NCI-H748 treated with DMSO at 0.1 percent for 48 hours (cell line): ENCODE measurements at places on chromosomes 1 and 21.

- DNase-seq: no peak
Measured at GRCh38 chr1:14217384-14217783, 381.1 kb upstream of the KAZN start.

GRCh38 chr1:47569681-47570470 lies 132.0 kb downstream of the FOXD2 start:
- no peak for DNase-seq

GRCh38 chr1:5977494-5978444 lies 14.5 kb downstream of the NPHP4 start:
- DNase-seq: no peak

- DNase-seq: peak; percentile 43
Measured at GRCh38 chr1:151371370-151372057, 991 bp downstream of the SELENBP1 start.

DNA sequence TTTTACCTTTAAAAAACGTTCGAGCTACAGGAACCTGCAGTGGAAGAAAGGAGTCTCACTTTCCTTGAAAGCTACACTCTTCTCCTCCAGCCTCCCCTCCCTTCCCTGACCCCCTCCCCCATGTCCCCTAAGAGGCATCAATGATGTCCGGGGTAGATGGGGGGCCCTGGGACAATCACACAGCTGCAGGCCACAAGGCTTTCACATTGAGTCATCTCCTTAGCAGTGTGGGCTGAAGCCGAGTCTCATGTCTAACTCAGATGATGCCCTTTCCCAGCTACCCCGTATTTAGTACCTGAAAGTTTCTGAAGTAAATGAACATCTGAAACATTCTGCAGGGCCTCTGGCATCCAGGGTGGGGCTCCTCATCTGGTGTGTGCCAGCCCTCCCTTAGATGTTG lies 6.3 kb upstream of the GPR25 start:
- no peak for DNase-seq

GRCh38 chr1:41728403-41729202 lies 190.1 kb downstream of the HIVEP3 start:
- no peak for DNase-seq

- DNase-seq: no peak
Measured at GRCh38 chr1:46749921-46750404, 31.0 kb upstream of the EFCAB14 start.

- no peak for DNase-seq
Measured at GRCh38 chr1:25760871-25761270, 39.1 kb upstream of the SELENON start.

GRCh38 chr1:160419838-160420169 lies 19.4 kb downstream of the VANGL2 start:
- DNase-seq: no peak

DNA sequence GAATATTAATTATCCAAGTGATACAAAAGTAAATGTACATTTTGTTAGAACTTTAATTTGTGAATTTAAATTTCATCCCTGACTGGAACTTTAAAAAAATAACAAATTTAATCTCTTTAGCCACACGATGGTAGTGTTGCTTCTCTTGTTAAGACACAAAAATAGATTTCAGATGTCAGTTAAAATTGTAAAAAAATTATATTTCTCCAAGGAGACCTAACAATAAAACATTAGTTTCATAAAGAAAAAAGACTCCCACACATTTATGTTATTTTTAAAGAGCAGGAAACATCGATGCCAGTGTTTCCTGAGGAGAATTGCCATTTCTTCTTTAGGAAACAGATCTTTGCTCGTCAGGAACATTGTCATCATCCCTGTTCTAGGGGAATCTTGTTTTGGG lies 74.0 kb upstream of the DEPDC1 start:
- no peak for DNase-seq

GRCh38 chr1:210367566-210367965 lies 38.9 kb downstream of the HHAT start:
- no peak for DNase-seq

DNA sequence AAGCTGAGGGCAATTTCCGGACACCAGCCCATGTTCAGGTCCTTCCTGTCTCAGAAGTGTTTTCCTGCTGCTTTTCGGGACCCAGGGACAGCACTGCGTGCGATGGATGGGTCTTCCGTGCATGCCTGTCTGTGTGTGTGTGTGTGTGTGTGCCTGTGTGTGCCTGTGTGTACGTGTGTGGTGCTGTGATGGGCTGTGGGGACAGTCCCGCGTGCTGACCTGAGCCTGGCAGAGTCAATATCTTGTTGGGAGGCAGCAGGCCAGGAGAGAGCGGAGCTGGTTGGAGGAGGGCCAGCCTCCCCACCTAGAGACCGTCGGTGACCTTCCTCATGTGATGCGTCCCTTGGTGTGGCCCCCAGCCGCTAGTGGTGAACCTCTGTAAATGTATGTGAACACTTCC lies 13.7 kb downstream of the SKI start:
- no peak for DNase-seq

DNA sequence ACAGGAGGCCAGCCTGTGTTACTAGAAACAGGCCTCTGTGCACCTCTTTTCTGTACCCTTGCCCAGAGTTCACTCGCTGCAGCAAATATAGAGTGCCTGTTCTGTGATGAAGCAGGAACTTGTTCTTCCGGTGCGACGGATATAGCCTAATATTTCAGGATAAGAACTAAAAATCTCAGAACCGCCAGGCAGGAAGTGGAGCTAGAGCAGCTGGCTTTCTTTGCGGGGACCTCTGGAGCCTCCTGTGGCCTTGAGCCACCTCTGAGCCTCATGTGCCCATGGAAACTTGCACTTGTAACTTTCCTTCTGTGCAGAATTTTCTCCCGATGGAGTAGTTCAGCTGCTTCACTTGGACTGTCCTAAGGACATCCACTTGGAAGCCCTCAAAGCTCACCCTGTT lies 44.5 kb upstream of the VAMP3 start:
- DNase-seq: no peak

GRCh38 chr21:44485254-44485793 lies 30.0 kb downstream of the LRRC3 start:
- no peak for DNase-seq

GRCh38 chr1:116508085-116508983 lies 62.5 kb downstream of the CD58 start:
- no peak for DNase-seq

- no peak for DNase-seq
Measured at GRCh38 chr1:12064073-12064969, 1.2 kb downstream of the TNFRSF8 start.

GRCh38 chr1:209619696-209620486 lies 32.3 kb downstream of the LAMB3 start:
- no peak for DNase-seq

DNA sequence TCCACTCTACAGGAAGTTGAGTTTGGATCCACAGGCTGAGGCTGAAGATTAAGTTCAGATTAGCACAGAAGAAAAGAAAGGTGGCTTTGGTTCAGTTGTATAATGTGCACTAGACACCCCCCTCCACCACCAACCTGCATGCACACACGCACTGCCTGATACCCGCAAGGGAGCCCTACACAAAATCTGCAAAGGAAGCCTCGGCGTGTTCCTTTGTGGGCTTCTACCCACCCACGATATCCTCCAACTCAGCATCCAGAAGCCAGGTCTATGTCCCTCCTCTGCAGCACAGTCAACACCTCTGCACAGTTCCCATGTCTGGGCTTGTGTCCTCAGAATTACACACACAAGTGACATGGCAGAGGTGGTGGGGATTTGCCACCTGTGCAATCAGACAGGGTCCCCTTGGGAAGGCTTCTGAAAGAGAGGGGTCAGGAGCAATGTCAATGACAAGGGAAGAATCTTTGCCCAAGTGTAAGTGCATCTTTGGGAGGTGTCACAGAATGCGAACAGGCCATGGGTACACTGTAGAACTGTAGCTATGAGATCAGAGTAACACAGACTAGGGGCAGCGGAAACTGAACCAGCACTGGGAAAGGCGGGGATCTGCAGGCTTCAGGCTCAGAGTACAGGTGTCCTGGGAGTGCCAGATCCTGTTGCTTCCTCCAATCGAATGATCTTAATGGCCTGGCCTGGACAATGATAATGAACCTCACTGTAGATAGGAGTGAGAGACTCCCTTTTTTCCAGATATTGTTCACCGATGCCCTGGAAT lies 148.6 kb upstream of the ETV3 start:
- no peak for DNase-seq

DNA sequence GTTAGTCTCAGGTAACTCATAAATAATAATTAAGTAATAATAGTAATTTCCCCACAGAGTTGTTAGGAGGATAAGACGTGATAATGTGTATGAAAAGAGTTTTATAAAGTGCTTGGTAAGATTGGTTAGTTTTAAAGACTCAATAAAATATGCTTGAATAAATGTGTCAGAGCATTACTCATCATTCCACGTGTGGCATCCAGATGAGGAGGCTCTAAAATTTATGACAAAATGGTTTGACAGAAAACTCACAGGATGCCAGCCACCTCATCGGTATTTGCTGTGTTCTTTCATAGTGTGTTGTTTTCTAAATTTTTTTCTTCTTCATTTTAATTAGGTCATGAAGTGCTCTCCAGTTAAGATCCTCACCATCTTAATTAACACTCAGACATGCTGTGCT lies 19.1 kb upstream of the SPAG17 start:
- no peak for DNase-seq

GRCh38 chr21:45860493-45861155 lies 120.9 kb upstream of the COL6A1 start:
- no peak for DNase-seq

DNA sequence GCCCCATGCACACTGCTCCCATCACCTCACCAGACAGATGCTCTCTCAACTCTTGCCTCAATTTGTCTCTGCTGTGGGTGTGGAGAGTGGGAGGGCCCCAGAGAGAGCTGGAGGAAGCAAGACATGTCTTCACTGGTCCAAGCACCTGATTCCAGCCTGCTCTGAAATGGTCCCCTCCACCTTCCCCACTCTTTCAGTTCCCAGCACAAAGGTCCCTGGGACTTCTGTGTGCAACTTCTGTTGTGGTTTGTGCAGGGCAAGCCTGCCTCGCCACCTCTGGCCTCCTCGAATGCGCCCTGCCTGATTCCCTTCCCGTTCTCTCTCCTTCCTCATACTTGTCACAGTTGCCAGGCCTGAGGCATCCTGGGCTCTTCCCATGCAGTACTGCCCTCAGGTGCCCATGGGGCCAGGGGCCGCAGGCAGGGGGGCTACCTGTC lies 119.3 kb downstream of the SYT2 start:
- no peak for DNase-seq

DNA sequence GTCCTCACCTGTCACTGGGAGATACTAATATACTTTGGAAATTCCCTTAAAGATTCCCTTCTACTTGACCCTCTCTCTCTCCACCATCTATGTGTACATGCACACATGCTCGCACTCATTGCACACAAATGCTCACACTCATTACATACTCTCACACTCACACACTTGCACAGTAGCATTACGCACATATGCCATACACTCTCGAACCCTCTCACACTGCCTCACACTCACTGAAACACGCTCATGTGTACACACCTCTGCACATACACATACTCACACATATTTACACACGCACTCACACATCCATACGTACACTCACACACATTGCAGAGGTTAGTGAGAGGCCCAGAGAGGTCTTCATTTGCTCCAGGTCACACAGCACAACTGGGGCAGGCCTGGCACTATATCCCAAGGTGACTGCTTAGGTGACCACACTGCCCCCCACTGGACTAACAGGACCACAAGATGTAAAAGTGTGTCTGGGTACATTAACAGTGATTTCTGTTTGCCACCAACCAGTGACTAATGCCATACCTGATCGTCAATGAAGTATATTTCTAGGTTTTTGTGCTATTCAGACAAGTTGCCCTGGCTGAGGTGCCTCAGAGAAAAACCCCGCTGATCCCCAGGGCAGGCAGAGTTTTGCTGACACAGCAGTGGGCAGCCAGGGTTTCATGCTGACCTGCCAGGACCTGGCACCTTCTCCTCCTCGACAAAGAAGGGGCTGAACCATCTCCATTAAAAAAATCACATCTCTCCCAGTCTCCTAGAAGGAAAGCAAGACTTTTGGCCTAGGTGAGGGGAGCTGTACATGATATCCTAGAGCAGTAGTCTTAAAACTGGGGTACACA lies 28.5 kb upstream of the CAMK1G start:
- DNase-seq: no peak

DNA sequence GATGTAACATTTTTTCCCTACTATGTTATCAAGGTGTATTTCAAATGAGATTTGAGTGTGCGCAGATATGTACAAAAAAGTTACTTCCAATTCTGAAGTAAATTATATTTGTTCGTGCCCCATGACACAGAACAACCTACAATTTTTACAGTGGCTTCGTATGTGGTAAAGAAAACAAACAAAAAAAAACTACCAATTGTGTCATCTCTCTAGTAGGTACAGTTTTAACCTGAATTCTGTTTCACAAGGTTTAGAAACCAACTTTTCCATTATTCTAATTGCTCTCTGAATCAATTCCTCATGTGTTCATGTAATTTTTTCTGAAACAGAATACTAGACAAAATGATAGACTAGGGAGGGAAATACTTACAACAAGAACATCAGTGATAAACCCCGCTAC lies 7.4 kb downstream of the SCAF4 start:
- no peak for DNase-seq
